ENCODE measurements at places on chromosomes 13 and 19.

GRCh38 chr13:86282442-86282841 lies 483.2 kb upstream of the SLITRK6 start:
- DNase-seq: no peak

DNA sequence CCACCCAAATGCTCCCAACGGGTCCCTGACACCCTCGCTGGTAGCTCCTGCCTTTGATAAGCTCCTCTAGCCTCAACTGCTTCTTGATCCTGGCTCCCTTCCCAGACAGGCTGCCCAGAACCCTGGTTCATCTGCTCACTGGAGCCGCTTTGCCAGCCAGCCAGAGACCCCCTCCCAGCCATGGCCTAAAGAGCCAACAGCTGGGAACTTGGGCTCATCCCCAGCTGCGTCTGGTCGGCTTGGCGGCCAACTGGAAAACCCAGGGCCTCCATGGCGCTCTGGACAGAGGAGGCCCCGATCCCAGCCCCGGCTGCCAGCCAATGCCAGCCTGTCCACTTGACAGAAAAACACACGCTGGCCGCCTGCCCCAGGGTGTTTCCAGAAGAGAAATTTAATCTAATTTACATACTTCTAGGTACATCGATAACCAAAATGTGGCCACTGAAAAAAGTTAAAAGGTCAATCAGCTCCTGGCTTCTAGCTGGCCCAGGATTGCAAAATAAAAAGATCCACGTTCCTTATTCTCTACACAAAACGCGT lies 3.0 kb upstream of the AKAP8L start:
- DNase-seq: no peak

GRCh38 chr19:39410017-39410830 lies 2.2 kb upstream of the PLEKHG2 start:
- DNase-seq: peak; percentile 68

GRCh38 chr19:1825909-1826556 lies 14.0 kb upstream of the ATP8B3 start:
- DNase-seq: peak; percentile 80

GRCh38 chr13:28410096-28410495 lies 84.8 kb downstream of the FLT1 start:
- no peak for DNase-seq

GRCh38 chr19:14272623-14273022 lies 66.7 kb upstream of the ADGRL1 start:
- DNase-seq: no peak

- DNase-seq: no peak
These were observed 14.5 kb upstream of the ATP11A start for GRCh38 chr13:112675366-112675756.

DNA sequence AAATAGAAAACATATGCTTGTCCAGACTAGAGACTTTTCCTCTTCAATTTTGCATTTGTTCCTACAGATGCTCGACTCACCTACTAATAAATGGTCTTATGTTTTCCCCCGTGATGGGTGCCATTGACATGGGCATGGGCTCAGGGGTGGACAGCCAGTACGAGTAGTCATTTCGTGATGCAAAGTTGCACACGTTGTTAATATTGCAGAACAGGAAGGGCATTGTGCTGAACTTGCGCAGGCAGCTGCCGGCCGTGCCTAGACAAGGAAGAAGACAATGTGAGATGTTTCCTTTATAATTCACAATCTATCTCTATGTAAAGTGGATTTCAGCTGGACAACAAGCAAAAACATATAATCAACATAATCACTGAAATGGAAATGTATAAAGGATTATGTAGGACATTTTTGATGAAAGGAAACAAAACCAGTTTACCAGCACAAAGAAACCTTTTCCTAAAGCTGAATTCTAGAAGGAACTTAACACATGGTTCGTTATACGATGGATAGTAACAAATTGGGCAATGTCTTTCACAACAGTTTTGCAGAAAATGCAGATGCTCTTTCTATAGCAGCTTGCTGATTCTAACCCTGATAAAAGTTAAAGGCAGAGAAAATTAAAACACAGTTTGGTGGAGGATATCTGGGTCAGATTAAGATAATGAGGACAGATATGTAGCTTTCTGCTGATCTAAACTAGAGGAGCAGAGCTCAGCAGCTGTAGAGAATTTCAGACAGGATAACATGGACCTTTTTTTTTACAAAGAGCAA lies 145.7 kb downstream of the COL4A1 start:
- no peak for DNase-seq

- DNase-seq: no peak
These were observed 2.3 kb downstream of the KASH5 start for GRCh38 chr19:49390131-49390928.

GRCh38 chr19:52622261-52622660 lies 15.9 kb downstream of the ZNF83 start:
- no peak for DNase-seq

DNA sequence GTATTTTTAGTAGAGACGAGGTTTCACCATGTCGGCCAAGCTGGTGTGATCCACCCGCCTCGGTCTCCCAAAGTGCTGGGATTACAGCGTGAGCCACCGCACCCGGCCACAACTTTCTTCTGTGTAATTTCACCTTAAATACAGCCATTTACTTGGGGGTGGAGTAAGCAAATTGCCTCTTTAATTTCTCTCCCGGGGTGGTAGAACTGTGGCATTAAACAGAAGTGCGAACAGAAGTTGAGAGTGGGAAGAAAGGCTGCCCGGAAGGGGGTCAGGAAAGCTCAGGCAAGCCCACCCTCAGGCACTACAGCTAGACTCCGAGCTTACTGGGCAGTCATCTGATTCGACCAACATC lies 475 bp upstream of the DNAJC15 start:
- DNase-seq: no peak

DNA sequence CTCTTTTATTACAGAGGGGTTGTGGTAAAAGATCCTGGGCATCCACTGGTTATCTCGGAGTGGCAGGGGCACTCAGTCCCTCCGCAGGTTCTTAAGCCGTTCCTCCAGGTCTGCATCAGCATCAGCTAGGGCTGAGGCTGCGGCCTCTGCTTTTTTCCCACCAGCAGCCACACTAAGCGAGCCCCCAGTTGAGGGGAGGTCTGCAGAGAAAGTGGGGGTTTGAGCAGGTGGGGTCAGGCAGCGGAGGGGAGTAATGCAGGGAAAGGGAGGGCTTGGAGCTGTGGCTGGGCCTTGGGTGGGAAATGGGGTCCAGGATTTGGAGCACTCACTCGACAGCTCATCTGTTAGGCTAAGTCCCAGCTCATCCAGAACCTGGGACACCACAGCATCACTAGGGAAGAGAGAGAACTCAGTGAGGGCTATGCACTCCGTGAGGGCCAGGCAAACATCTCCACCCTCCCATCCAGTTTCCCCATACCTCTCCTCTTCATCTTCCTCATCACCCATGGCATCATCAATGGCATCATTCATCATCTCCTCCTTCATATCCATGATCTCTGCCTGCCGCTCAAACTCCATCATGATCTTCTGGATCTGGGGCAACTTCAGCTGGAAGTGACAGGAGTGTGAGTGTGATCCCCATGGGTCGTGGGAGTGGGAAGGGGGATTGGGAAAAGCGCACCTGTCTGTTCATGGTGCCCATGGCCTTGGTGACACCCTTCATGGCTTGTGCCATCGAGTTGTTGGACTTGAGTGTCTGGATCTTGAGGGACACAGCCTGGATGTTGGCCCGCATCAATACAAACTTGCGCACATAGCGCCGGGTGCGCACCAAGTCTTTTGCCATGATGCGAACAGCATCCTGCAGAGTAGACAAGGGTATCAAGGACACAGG lies 3.1 kb downstream of the CHMP2A start:
- no peak for DNase-seq
